ENCODE measurements at places on chromosomes 13 and 19.

DNA sequence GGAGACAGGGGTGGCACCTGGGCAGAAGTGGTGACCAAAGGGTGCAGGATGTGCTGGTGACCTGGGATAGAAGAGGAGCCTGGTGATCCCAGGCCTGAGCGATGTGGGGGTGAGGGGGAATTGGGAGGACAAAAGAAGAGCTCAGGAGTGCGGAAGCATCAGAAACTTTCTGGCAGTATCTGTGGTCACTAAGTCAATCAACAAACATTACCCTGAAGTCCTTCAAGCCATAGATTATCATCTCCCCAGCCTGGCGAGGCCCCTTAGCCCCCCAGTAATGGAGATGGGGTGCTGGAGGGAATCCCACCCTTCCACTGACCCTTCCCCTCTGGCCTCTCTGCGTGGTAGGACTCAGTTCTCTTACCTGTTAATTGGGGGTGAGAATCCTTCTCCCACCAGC lies 10.5 kb downstream of the MEF2B start:
- no peak for DNase-seq

DNA sequence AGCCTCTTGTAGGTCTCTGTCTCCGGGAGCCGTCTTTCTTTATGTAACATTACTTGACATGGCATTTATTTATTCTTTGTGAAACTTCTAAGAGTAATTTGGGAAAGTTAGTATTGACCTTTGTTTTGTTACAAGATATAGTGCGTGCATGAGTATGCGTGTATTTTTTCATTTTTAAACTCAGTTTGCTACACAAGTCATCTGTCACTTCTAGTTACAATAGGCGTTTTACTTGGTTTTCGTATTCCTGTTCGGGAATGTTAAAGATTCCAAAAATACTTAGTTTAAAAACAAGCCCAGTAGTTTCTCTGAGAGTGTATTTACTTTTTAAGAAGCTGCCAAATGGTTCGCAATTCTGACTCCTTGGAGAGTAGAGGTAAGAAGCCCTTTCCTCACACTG lies 3.2 kb downstream of the PDS5B start:
- DNase-seq = no peak

DNA sequence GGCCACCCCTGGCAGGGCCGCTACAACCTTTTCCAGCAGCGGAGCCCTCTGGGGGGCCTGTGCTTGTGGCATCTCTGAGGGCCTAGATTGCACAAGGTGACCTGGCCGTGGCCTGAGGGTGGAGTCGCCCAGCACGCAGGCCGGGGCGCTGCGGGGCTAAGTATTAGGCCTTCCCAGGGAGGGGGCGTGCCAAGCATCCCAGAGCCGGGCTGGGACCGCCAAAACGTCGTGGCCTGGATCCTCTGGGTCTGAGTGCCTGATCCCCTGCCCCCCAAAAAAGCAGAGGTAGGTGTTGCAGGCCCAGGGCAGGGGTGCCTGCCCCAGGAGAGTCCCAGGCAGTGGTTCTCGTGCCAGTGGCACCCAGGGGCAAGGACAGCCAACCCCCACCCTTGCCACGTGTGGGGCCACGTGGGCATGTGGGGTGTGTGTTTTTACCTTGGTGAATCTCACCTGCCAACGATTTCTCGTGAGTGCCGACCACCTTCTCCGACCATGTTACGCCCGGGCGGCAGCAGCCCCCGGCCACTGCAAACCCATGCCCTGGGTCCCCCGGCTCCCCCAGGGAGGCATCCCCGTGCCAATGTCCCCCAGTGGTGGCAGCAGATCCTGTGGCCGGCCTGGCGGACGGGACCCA lies 12.6 kb upstream of the GNA15 start:
- DNase-seq = no peak

DNA sequence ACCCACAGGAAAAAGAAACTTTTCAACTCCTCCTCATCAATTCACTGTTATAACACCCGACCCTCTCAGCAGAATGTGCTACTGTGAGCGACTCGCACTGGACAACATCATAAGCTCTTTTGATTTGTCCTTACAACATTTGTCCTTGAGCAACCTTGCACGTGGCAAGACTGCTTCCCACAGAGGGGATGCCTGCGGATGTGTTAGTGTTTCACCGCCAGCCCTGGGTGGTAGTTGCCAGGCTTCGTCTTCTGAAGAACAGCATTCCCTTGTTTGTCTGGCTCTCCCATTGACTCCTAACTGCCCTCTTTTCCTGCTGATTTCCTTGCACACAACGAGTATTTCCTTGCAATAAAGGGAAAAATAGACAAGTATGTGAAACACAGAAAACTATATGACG lies 111.4 kb upstream of the SLC7A1 start:
- no peak for DNase-seq

DNA sequence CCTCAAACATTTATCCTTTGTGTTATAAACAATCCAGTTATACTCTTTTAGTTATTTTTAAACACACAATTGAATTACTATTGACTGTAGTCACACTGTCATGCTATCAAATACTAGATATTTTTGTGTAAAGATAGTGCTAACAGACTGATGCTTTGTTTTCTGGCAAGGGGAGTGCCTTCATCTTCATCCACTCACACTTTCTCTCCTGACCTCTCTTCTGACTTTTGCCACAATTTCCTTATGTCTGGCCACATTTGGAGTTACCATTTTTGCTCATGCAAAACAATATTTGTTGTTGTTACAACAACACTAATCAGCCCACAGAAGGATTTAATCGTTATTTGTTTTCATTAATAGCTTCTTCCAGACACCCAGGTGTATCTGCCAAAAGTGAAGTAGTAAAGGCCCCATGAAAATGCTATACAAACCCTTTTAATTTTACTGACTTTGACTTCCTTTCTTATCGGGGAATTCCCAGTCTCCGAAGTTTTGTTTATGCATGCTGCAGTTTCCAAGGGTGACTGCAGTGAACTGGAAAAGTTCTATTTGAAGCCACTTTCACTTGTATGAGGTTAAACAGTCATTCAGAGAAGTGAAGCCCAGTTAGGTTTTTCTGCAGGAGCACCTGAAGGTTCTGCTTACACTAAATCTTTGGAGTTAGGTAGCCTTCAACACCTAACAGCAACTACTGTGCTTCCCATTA lies 66.1 kb upstream of the FRY start:
- no peak for DNase-seq

DNA sequence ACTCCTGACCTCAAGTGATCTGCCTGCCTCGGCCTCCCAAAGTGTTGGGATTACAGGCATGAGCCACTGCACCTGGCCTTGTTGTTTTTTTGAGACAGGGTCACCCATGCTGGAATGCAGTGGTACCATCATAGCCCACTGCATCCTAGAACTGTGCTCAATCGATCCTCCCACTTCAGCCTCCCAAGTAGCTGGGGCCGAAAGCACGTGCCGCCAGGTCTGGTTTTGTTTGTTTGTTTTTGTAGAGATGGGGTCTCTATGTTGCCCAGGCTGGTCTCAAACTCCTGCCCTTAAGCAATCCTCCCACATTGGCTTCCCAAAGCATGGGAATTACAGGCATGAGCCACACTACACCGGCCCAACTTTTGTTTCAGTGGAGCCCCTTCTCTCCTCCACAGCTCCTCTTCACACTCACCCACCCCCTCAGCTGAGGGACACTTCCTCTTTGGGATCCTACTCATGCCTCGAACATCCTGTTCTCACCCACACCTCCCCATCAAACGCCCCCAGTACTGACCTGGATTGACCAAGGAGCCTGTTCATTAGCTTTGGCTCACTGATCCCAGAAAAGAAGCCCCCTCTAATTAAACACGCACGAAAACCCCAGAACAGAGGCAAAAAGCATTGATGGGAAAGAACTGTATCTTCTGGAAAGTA lies 12.8 kb upstream of the CERS4 start:
- no peak for DNase-seq

GRCh38 chr13:52061587-52061986 lies 37.1 kb downstream of the UTP14C start:
- DNase-seq = no peak
